CD4-positive, alpha-beta T cell treated with Interferon alpha-2 for 1 hour (primary cell): ENCODE measurements at places on chromosomes 13 and 19.
A peak's percentile ranks its signal among the peaks of the same experiment; 100 is the strongest.

- DNase-seq: no peak
Observed at GRCh38 chr19:13152356-13152973, 2.3 kb downstream of the IER2 start.

- no peak for DNase-seq
Observed at GRCh38 chr13:113906571-113906970, 42.7 kb upstream of the GAS6 start.

- no peak for DNase-seq
Observed at GRCh38 chr19:460877-461720, at the start of gene SHC2. Gene SHC2 (minus strand): TSS chr19:461033. CDS start chr19:460996, 37 bp downstream.

- no peak for DNase-seq
Observed at GRCh38 chr13:105069106-105069505, 1466.4 kb downstream of the EFNB2 start.

DNA sequence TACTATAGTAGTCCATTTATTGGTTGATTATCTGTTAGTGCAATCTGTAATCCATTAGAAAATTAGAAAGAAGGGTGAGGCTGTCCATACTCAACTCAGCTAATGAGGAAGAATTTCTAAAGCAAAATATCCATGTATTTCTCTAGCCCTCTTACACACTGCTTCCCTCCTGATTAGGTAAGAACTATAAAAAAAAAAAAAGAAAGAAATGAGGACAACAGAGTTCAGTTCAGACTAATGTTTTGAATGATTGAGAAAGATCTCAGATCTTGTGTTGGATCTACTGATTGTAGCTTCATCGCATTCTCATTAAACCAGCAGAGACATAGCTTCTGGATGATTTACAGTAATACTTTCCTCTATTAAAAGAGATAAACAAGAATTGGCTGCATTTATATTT is 233.3 kb downstream of the KLF5 start:
- DNase-seq: no peak

GRCh38 chr19:49658139-49658517 is 7.5 kb downstream of the IRF3 start:
- no peak for DNase-seq

DNA sequence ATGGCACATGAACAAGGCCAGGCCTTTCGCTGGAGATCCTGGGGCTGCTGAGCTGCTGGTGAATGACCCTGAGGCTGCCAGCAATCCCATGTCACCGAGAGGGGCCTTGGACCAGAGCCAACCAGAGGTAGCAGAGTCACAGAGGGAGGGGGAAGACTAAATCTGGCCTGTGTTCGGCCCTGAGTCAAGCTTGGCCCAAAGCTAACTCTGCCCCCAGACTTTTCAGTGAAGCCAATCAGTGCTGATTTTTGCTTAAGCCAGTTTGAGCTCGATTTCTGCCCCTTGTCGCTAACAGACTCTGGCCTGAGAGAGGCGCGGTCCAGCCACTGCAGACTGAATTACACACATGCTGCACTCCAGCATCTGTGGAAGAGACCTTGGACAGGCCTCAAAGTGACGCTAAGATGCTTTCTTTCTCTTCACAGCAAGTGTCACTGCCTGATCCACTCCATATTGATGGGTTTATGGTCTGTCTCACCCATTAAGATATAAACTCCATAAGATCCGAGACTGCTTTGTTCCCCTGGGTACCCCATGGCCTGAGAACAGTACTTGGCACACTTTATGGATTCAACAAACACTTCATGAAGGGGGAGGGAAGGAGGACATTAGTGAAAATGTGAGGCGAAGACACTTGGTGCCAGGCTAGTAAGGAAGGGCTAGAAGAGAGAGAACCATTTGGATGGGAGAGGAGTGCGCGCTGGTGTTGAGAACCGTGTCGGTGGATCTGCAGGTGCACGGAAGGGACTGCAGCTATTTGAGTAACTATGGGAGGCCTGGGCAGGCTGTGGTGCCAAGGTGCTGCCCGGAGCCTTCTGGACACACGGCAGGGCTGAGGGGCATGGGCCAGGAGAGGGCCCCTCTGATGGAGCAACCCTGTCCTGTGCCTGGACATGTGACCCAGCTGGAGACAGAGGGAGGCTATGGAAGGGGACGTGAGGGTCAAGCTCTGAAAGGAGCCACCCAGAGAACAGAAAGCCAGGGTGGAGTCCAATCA is 17.6 kb downstream of the RANBP3 start:
- no peak for DNase-seq

DNA sequence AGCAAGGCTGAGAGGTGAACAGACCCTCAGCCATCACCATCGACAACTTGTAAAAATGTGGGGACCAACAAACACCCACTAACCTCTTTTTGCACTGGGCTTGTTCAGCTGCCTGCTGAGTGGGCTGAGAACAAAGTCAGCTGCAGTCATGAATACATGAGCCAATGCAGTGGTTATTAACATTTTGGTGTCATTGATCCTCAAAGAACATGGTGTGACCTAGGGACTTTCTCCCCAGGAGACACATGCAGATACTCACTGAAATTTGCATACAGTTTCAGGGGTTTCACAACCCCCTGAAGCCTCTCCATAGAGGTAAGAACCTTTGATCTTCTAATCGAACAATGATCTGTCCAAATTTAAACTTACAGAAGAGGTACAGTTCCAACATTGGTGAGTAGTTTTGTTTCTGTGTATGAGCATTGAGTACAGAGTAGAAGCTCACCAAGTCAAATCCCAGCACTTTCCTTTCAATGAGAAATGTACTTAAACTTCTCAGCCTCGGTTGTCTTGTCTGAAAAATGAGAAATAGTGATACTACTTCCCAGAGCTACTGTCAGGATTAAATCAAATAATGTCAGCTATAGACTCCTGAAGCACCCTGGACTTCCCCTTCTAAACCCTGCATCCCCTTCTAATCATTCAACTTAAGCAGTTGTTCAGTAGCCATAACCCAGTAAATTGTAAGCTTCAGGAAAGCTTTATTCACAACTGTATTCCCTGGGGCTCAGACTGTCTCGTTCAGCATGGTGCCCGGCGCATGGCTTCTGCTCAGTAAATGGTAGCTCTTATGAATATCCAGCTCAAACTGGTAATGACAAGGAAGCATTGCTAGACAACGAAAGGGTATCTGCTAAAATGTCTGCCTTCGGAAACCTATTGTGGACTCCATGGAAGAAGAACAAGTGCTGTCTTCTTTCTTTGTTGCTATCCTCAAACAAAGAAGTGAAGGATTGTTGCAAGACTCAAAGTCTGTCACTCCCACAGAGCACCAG is 148.7 kb downstream of the FOXO1 start:
- DNase-seq: peak; percentile 7

GRCh38 chr13:73307481-73307880 is 248.7 kb downstream of the KLF5 start:
- no peak for DNase-seq

DNA sequence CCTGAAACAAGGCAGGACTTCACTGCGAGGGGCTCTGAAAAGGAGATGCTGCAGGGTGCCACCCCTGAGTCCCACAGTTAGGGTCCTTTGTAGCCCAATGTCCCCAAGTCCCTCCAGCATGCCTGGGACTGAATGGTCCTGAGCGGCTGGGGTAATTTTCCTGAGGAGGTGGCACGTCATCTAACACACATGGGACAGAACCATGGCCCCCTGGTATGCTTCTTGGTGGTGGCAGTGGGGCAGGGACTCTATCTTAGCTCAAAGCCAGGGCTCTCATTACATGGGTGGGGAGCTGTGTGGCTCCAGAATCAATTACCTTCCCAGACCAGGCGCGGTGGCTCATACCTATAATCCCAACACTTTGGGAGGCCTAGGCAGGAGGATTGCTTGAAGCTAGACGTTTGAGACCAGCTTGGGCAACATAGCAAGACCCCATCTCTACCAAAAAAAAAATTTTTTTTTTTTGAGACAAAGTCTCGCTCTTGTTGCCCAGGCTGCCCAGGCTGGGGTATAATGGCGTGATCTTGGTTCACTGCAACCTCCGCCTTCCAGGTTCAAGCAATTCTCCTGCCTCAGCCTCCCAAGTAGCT is 7.9 kb upstream of the SLC7A9 start:
- no peak for DNase-seq

DNA sequence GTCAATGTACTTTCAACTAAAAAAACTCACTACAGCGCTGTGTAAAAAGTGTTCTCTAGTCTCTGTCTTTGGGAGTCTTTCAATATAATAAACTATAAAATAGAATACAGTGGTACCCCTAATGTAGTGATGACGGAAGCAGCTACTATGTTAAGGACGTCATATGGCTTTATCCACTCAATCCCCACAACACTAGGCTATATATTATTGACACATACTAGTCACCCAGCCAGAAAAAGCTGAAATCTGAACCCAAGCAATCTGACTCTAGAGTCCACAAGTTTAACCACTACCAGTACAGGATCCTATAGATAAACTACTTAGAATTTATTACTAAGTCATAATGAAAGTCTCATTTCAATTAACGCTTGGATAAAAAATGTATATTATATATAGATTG is 48.3 kb downstream of the ELF1 start:
- no peak for DNase-seq

GRCh38 chr13:78393286-78394142 is 209.8 kb downstream of the POU4F1 start:
- no peak for DNase-seq

- no peak for DNase-seq
Observed at GRCh38 chr13:29136341-29136740, 316.2 kb downstream of the MTUS2 start.

DNA sequence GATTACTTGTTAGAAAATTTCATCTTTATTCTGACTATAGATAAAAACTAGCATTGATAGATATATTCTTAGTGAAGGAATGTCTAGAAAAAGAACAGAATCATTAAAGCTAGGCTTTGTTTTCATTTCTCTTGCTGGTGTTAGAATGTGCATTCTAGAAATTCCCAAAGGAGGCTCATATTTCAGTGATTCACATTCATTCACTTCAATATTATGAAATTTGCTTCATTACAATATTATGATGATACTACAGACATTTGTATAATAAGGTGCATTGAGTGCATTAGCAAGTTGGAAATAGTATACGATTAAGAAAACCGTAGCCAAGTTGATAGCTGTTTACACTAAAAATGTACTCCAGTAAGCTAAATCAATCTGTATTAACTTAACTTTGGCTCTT is 70.7 kb upstream of the MYCBP2 start:
- no peak for DNase-seq

DNA sequence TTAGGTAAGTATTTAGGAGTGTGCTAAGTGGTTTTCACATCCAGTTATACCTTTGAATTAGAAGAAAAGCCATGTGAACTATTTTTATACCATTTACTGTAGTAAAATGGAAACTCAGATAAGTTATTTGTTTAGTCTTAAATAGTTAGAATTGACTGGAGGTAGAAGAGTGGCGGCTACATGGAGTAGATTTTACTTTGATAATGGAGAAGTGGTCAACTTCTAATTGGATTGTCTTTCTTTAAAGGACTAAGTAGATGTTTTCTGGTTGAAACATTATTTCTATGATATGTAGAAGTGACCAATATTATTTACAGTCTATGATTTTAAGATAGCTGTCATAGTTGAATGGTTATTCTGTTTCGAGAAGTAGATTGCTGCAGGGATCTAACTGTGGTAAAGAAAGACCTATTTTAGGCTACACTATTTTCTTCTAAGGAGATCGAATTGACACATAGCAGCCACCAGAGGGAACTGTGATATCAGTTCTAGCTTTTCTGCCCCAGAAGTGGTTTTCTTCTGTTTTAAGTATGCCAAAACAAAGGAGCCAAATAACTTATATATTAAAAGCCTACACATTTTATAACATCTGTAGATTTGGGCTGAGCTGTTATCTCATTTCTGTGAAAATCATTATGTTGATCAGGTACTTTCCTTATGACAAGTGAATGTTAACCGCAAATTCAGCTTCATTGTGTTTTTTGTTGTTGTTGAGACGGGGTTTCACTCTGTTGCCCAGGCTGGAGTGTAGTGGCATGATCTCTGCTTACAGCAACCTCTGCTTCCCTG is 26.1 kb downstream of the ZMYM2 start:
- DNase-seq: no peak

GRCh38 chr13:111536075-111536642 is 215.7 kb downstream of the TEX29 start:
- no peak for DNase-seq

- no peak for DNase-seq
Observed at GRCh38 chr13:71861769-71862458, 5.1 kb downstream of the DACH1 start.

DNA sequence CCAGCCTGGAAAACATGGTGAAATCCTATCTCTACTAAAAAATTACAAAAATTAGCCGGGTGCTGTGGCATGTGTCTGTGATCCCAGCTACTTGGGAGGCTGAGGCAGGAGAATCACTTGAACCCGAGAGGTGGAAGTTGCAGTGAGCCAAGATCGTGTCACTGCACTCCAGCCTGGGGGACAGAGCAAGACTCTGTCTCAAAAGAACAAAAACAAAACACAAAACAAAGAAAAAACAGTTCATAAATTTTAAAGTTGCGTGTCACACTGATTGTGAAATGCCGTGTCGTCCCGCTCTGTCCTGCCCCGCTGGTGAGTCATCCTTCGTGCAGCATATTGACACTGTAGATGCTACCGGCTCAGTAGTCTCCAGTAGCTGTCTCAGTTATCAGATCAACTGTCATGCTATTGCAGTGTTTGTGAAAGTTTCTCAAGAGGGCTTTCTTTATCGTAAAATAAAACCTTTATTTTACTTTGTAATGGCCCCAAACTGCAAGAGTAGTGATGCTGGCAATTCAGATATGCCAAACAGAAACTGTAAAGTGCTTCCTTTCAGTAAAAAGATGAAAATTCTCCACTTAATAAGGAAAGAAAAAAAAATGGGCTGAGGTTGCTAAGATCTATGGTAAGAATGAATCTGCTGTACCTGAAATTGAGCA is 36.4 kb upstream of the IGFL1 start:
- DNase-seq: no peak
